ENCODE measurements at places on chromosomes 16 and 17.
A peak's percentile ranks its signal among the peaks of the same experiment; 100 is the strongest.

GRCh38 chr17:27762527-27763305 is 37.6 kb downstream of the NOS2 start:
- DNase-seq, result peak; percentile 8

- no peak for DNase-seq
Measured at GRCh38 chr16:55563797-55564196, 2.7 kb upstream of the CAPNS2 start.

GRCh38 chr17:76054112-76054476 is 18.2 kb downstream of the SRP68 start:
- DNase-seq, result no peak

GRCh38 chr17:31660684-31661083 is 198.4 kb downstream of the COPRS start:
- DNase-seq, result no peak

- no peak for DNase-seq
Measured at GRCh38 chr17:29687596-29687995, 64.9 kb upstream of the CORO6 start.

GRCh38 chr17:50325906-50326305 is 20.0 kb upstream of the XYLT2 start:
- DNase-seq, result no peak

DNA sequence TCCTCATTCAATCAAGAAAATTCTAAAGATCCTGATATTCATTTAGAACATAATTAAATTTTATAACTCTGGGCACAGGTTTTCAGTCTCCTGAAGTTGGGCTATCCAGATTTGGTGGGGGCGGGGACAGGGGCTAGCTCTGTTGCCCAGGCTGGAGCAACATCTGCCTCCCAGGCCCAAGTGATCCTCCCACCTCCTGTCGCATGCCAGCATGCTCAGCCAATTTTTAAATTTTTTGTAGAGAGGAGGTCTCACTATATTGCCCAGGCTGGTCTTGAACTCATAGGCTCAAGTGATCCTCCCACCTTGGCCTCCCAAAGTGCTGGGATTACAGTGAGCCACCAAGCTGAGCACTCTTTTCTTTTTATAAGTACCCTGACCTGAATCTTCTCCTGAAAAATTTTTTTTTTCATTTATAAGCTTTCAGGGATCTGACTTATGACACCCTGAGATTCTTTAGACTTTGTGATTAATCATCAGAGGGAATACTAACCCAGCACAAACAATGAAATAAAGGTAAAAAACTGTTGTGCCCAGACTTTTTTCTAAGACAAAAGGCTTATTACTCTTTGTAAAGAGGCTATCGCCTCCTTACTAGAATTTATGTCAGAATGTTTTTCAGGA is 62.6 kb downstream of the TUBD1 start:
- DNase-seq, result no peak

- no peak for DNase-seq
Measured at GRCh38 chr17:36610474-36610873, 9.1 kb downstream of the MRM1 start.

DNA sequence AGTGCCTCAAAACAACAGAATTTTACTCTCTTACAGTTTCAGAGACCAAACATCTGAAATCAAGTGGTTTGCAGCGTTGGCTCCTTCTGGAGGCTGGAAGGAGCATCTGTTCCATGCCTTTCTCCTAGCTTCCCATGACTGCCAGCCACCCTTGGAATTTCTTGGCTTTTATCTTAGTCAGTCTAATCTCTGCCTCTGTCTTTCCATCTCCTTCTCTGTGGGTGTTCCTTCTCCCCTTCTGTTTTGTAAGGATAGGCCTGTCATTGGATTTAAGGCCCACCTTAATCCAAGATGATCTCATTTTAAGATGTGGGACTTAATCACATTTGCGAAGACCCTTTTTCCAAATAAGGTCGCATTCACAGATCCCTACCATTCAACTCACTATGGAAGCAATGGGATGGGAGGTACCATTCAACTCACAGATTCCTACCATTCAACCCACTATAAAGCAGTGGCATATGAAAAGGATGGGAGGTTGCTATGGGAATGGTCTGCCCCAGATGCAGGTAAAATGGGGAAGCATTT is 321.8 kb downstream of the WWOX start:
- no peak for DNase-seq

- peak; percentile 65 for DNase-seq
Measured at GRCh38 chr17:45235416-45236281, 14.0 kb downstream of the FMNL1 start.

DNA sequence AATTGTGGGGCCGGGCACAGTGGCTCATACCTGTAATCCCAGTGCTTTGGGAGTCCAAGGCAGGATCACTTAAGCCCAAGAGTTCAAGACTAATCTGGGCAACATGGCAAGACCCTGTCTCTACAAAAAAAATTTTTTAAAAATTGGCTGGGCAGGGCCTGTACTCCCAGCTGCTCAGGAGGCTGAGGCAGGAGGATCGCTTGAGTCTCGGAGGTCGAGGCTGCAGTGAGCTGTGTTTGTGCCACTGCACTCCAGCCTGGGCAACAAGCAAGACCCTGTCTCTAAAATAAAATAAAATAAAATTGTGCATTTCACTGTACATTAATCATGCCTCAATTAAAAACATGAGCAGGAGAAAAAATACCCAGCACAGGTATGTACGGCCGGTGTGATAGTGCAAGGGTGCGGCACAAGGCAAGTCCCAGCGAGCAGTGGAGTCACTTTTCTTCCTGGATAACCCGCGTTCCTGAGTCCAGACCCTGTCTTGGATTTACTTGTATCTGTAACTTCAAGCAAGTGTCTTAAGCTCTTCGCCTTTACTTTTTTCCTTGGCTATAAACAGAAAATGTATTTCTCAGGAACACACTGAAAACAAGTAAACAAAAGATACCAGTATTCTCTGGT is 11.4 kb downstream of the ZDHHC7 start:
- DNase-seq, result no peak

- DNase-seq, result no peak
Measured at GRCh38 chr17:66451188-66452149, 149.1 kb downstream of the PRKCA start.

DNA sequence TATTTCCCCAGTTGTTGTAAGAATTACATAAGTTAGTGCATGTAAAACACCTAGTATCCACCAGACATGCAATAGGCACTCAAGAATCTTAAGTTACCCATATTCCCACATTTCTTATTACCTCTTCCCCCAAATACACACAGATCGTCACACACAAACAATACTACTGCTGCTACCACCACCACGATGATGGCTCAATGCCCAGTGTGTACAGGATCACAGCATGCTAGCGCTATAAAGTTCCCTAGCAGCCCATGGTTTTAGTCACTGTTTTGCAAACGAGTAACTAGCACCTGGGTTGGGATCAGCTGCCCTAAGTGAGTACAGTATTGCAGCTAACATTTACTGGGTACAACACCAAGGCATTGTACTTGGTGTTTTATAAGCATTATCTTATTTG is 411.7 kb downstream of the UTP18 start:
- DNase-seq, result no peak

GRCh38 chr17:38350035-38350434 is 1.6 kb upstream of the SOCS7 start:
- DNase-seq, result no peak

GRCh38 chr17:41792845-41793783 is 6.6 kb upstream of the JUP start:
- DNase-seq, result no peak

DNA sequence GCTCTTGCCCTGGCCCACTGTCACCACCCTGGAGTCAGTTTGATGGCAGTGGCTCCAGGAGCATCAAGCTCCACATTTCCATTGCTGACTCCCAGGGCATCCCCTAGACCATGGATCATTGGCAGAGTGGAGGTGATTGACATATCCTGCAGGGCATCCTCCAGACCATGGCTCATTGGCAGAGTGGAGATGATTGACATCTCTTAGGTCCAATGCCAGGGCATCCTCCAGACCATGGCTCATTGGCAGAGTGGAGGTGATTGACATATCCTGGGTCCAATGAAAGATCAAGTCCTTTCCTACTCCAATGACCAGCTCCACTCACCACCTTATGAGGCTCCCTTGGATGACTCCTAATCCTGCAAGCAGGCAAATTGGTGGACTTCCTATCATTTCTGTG is 174.3 kb upstream of the NLRP1 start:
- no peak for DNase-seq

DNA sequence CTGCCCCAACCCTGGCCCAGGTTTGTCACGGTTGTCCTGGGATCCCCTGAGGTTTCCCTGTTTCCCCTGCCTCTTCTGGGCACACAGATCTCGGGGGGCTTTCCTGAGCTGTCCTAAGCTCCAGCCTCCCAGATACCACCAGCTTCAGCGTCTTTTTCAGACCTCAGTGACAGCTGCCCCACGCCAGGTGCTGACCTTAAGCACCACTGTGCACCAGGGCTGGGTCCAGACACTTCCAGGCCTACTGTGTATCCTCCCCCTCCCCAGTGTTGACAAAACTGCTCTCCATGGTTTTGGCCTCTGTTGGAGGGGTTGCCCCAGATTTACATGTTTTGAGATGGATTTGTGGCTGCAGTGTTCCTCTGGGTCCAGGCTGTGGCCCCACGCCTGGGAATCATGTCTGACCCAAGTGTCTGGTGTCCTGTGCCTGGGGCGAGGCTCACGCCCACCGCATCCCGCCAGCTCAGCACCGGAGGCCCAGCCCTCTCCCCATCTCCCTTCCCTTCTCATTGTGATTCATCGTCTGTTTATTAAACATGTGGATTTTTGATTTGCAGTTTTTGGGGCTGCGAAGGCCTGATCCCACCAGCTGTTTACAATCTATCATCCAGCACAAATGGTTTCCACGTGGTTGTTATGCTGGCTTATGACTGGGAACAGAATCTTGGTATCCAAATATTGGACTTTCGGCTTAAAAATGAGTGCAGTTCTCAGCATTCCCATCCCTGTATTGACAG is 82.1 kb downstream of the METRNL start:
- DNase-seq, result no peak

DNA sequence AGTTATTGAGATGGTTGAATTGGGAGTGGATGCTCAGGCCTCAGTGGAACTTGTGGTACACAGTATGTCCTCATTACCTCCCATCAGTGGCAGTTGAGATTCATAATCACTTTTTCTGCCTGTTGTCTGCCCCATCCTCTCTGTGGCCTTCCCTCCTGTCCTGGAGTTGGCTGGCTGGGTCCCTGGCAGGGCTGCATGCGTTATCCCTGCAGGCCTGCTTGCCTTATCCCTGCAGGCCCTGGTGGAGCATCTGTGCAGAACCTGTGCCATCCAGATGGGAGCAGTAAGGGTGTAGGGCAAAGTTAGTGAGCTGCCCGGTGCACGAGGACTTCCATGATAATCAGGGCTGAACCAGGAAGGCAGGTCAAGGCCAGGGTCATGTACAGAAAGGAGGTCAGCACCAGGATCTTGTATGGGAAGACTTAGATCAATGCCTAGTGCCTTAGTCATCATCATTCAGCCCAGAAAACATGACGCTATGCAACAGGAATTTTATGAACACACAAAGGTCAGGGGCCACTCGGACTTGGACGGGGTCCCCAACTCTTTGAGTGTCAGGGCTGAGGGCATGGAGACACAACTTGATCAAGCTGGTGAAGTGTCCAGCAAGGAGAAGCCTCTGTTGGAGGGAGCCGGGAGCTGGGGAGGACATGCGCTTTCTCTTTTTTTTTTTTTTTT is 47.2 kb downstream of the ABCC1 start:
- no peak for DNase-seq

- DNase-seq, result no peak
Measured at GRCh38 chr16:73506568-73507056, 458.7 kb upstream of the ZFHX3 start.

DNA sequence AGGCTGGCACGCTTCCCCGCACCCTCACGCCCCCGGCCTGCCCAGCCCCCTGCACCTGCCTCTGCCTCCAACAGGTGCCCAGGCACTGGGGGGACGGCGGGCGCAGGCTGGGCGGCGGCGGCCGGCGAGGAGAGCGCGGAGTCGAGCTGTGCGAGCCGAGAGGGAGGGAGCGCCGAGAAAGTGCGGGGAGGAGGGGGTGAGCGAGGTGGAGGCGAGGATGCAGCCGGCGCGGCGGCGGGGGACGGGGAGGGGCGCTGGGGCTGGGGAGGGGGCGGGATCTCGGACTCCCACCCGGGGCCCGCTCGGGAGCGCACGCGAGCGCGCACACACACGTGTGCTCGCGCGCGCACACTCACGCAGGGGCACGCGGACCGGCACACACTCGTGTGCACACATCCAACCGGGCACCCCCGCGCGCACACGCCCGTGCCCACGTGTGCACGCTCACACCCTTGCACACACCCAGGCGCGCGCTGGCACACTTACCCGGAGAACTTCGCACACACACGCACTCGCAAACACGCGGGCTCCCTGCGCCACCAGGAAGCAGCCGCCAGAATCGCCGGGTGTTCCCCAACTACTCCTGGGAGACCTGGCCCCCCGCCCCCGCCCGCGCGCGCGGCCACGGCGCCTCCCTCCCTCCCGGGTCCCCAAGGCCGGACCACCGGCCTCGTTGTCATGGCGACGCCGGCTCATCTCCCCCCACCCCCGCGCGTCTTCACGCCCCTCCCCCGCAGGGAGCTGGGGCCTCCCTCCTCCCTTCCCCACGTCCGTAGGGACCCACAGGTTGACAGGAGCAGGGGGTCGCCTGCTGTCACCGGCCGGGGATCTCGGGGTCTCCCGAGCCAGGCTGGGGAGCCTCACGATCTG is at the start of gene DOC2A:
Gene DOC2A (minus strand): TSS at position 184 of the 870 bp plus-strand sequence. CDS start 805 bp downstream, outside the sequence.
- DNase-seq, result peak; percentile 43

DNA sequence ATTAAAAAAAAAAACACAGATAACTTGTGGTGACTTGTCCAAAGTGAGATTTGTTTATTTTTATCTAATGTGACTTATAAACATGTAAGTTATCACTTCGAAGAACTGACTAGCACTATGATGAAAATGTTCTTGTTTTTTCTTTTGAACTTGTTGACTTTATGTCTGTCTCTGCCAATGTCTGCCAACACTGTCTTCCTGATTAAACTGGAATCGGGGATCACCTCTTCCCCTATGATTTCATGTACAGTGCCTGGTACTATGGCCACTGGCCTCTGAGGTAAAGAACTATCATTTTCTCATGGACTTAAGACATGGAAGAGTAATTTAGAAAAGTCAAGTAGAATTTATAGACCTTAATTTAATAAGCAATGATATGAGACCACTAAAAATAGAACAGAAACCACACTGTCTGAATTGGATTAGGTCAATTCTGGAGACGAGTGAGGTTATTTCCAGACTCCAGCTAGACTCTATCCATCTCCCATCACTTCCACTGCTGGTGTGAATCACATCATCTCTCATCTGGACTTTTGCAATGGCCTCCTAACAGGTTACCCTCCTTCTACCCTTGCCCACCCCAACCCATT is 8.9 kb downstream of the C17orf78 start:
- no peak for DNase-seq

Data from activated naive CD8-positive, alpha-beta T cell treated with anti-CD3 and anti-CD28 coated beads for 36 hours (primary cell).